ENCODE measurements at places on chromosomes 4 and X. TPM values are rescaled to one million over a fixed set of nuclear protein-coding genes. Genes with fewer than 3 reads are reported as not detected.

DNA sequence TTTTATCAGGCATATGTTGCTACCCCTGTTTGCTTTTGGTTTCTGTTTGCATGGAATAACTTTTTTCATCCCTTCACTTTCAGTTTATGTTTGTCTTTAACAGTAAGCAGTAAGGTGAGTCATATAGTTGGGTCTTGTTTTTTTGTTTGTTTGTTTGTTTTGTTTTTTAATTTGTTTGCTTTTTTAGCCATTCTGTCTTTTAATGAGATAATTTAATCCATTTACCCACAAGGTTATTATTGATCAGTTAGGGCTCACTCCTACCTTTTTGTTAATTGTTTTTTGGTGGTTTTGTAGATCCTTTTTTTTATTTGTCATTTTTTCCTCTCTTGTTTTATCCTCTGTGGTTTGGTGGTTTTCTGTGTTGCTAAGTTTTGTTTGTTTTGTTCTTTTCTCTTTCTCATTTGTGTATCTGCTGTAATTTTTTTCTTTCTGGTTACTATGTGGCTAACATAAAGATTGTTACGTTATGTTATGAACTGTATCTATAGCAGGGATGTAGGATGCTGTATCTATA, 379.5 kb upstream of the MAD2L1 start:
- H3K4me3 ChIP-seq, result no peak overlapping the region
- H3K36me3 ChIP-seq, result no peaks in the 10 kb centered on the region
- no peak overlapping the region for H3K27ac ChIP-seq
- H3K27me3 ChIP-seq, result no peaks in the 10 kb centered on the region

GRCh38 chr4:17347445-17347844, 164.4 kb downstream of the QDPR start:
- no peak overlapping the region for H3K27ac ChIP-seq
- DNase-seq, result no peak
- no peaks in the 10 kb centered on the region for H3K27me3 ChIP-seq
- no peaks in the 10 kb centered on the region for H3K36me3 ChIP-seq
- no peaks in the 10 kb centered on the region for H3K4me1 ChIP-seq
- no peak overlapping the region for H3K4me3 ChIP-seq

DNA sequence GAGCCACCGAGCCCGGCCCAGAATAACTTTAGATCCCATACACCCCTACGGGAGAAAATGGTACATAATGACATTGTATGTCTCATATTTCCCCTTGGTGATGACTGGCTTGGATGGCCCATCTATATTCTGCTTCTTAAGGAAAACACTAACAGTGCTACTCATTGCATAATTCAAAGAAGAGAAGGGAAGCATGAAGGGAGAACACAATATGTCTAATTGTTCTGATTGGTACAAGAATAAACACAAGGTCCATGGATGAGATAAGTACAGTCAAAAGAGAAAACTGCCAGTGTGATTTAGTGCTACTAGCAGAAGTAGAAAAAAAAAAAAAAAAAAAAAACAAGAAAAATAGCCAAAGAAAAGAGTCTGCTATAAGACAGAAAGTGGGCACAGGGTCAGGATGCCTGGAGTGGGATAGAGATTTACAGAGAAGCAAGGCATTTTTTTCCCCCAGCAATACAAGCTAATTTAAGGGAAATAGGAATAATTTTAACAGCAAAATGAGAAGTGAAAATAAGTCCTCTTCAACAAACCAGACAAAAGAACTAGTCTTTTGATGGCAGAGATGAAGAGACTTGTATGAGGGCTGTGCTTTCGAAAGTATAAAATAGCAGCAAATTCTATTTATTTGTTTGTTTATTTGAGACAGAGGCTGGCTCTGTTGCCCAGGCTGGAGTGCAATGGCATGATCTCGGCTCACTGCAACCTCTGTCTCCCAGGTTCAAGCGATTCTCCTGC, 96.5 kb upstream of the MAP3K15 start:
- peaks cover 3% of the 10 kb centered on the region for H3K36me3 ChIP-seq
- H3K4me1 ChIP-seq, result no peaks in the 10 kb centered on the region
- no peak overlapping the region for H3K27ac ChIP-seq
- H3K27me3 ChIP-seq, result no peaks in the 10 kb centered on the region
- no peak for DNase-seq
- H3K4me3 ChIP-seq, result no peak overlapping the region

DNA sequence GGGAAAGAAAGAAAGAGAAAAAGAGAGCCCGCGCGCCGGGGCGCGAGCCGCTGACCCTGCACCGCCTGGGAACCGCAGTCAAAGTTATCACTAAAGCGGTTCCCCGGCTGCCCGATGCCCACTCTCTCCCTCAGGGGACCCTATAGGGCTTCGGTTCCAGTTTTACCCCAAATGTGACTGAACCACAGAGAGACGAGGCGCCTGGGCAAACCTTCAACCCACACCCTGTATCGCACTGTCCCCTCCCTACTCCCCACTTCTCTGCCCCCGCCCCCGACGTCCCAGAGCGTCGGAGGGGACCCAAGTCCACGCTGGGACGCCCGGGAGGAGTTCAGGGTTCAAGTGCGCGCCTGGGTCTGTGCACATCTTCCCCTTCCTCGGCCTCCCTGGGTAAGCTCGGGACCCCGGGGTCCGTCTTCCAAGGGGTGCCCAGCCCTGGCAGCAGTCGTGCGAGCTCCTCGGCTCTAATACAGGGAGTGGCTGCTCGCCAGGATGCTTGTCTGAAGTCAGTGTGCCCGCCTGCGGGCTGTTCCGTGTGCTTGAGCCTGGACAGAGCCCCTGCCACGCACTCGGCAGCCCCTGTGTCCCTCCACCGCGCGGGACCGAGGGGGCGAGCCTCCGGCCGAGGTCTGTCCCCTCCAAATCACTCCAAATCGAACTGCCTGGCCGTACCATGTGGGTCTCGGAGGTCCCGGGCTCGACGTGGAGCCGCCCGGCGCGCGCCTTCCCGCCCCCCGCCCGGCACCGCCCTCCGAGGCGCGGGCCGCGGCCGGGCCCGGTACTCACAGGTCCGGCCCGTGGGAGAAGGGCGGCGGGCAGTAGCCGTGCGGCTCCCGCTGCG, 960 bp downstream of the TRPC3 start:
- no peaks in the 10 kb centered on the region for H3K36me3 ChIP-seq

- H3K36me3 ChIP-seq, result no peaks in the 10 kb centered on the region
- H3K27ac ChIP-seq, result no peak overlapping the region
- H3K4me3 ChIP-seq, result no peak overlapping the region
- no peak for DNase-seq
- H3K27me3 ChIP-seq, result no peaks in the 10 kb centered on the region
These were observed 4.0 kb downstream of the RNF212 start for GRCh38 chr4:1109333-1109732.

GRCh38 chr4:48196758-48197504, 62.9 kb upstream of the TXK start:
- no peak overlapping the region for H3K27ac ChIP-seq
- no peaks in the 10 kb centered on the region for H3K27me3 ChIP-seq
- no peak overlapping the region for H3K4me3 ChIP-seq
- no peaks in the 10 kb centered on the region for H3K4me1 ChIP-seq
- DNase-seq, result no peak

GRCh38 chrX:54495814-54496516, at the start of gene FGD1:
Gene FGD1, minus strand, starts transcription at chrX:54496234. Its CDS starts 802 bp downstream, at chrX:54495432.
- no peak within 1 kb of the TSS for H3K27ac ChIP-seq
- H3K4me3 ChIP-seq, result no peak within 1 kb of the TSS
- no peaks in the 10 kb centered on the region for H3K27me3 ChIP-seq
- H3K4me1 ChIP-seq, result no peaks in the 10 kb centered on the region
- no peak for DNase-seq

SERTM2 gene
- total RNA-seq, result not detected

TET2 gene
- 32.2 TPM for total RNA-seq

Measured in naive thymus-derived CD4-positive, alpha-beta T cell (primary cell).